ENCODE measurements at places on chromosomes 2 and 18.

GRCh38 chr2:170321526-170321925 lies 143.6 kb downstream of the MYO3B start:
- DNase-seq = no peak

- DNase-seq = no peak
Observed at GRCh38 chr2:70039366-70039765, 47.9 kb upstream of the PCBP1 start.

DNA sequence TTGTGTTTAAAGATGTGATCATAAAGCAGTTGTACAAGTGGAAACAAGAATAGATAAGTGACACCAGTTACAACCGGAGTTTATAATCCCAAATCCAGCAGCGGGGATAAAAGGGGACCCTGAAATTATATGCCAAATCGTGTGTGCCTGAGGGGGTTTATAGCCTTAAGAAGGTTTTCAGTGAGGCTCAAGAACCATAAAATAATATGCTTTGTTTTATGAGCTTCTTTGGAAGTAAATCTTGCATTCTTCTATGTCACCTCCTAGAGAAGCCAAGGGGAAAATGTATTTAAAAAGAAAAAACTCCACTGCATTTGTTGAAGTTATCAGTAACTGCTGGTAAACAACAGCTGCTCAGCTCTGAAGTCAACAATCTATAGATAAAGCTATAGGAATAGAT lies 25.8 kb upstream of the MAP3K20 start:
- DNase-seq = no peak

- DNase-seq = no peak
Observed at GRCh38 chr18:79068341-79068936, 755 bp upstream of the ATP9B start.

- DNase-seq = no peak
Observed at GRCh38 chr2:186060744-186061440, 322.3 kb downstream of the FSIP2 start.

DNA sequence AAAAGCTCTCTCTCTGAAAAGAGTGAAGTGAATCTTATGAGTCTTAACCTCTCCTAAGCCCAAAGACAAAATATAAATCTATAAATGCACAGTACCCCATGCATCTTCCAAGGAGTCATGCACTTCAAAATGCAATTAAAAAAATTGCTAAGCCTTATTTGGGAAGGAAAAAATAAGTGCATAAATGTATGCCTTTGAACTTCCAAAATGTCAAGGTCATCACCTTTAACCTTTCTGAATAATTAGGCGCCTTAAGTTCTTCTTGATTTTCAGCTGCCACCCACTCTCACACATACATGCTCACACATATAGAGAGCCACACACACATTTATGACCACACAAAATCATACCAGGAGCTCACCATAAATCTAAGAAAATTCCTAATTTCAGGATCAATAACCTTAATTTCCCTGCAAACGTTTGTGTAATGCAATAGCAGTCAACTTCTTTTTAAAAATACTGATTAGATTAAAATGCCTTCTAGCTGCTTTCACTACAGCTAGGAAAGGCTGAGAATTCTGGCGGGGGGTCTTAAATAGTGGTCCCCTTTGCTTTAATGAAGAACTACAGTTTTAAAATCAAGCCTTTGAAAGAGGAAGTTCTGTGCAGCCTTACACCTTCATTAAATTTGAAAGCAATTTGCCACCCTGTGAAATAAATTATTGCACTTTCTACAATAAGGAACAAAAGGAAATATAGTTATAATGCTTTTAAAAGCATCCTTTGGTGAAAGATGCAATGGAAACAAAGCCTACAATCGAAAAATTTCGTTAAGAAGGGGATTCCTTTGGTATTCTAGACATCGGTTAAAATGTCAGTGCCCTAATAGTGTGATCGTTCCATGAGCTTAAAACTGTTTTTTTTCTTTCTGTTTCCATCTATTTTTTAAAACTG lies 3.6 kb downstream of the HOXD11 start:
- no peak for DNase-seq

DNA sequence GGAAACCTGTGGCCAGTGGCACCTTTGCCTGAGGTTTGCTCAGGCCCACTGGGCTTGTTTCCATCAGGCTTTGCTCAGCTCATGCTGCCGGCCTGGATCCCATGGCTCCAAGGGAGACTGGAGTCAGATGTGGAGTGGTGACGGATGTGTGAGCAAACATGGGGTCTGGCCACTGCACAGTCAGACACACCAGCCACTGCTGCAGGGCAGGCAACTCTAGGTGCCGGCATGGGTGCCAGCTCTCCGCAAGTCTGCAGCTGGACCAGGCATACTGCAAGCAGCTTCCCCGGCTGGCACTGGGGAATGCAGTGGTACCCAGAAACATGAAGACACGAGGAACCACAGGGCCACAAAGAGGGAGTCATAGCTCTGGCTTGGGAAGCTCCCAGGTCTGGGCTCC lies 37.4 kb downstream of the TDRD15 start:
- DNase-seq = no peak

- no peak for DNase-seq
Observed at GRCh38 chr2:205802065-205802464, 119.8 kb downstream of the NRP2 start.

DNA sequence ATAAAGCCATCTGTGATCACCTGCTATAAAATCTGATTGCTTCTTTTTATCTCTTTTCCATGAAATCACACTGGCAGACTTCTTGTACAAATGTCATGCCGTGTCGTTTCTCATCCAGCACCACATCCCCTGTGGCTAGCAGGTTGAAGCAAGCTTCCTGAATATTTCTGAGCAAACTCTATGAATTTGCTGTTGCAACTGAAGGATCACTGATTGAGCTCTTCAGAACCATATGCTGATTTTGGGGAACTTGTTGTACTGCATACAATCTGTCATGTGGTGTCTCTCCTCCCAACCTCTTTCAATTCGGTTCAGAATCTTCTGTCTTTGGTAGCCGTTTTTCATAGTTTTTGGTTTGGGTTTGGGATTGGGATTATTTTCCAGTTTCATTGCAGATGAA lies 57.7 kb upstream of the RBMS1 start:
- no peak for DNase-seq

DNA sequence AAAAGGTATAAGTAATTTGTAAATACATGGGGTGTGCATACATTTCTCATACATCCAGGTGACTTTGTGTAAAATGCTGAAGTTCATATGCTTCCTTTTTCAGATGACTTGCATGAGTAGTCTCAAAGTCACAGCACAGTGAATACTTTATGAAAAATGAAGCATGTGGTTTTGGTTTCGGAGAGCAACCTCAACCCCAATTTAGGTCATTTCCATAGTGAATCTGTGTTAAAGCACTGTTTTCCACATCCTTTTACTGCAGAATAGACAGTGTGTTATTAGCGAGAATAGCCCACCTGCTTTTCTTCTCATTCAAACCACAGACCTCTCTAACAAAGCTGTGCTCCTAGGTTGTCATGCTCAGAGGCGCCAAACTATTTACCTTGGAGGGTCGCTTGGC lies 204.4 kb upstream of the RASGRP3 start:
- no peak for DNase-seq

DNA sequence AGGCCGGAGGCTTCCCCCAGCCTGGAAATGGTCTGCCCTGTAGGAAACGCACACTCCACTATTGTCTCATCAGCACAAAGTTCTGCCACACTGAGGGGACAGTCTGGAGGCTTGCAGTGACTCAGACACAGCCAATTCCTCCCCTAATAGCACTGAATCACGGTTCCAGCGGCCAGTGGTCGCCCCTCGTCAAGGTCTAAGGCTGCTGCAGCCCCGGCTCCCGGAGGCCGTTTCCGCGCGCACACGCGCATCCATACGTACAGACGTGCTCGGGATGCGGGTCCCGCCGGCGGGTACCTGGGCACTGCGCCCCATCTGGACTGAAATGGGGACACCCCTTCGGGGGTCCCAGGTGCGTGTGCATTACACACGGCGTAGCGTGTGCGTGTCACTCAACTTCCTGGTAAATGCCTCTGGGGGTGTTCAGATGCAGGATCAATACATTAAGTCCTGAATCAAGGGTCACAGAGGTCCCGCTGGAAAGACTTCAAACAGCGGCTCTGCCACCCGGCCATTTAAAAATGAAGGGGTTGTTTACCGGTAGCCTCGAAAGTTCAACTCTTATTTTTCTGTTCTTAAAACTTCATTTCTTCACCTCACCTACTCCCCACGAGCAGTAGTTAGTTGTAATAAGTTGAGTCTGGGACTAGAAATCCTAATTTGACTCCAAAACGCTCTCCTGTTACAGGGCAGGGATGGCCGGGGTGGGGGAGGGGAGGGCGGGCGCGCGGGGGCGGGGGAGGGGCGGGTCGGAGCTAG lies 572 bp upstream of the ZNF516 start:
- no peak for DNase-seq

DNA sequence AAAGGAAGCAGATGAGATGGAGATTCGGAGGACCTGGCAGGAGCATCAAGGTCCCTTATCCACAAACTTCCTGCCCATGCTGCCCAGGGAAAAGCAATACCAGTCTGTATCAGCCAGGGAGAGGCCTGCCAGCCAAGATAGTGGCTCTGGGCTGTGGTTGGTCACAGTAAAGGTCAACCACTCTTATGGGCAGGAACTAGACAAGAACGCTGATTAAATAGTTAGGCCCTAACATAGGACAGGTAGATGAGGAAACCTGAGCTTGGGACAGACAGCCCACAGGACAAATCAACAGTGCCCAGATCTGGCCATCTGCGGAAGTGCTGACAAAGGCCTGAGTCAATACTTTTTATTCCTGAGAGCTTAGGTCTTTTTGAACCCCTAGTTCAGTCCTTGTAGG lies 10.7 kb downstream of the PSTPIP2 start:
- DNase-seq = no peak

DNA sequence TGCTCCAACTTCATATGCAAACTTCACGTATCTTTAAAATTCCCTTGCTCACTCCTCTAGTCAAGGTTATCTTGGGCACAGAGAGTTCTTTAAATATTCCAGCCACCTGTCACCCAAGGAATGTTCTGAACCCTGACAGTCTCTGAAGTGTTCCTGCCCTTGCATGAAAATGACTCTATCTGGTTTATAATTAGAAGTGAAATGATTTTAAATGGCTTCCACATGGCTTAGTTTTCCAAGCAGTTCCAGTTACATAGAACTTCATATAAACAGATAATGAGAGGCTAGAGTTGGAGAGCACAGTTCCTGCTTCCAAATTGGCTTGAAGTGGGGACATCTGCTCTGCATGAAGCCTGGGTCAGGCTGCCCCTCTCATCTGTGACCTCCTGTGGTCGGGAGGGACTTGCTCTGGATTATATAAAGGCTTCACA lies 81.9 kb downstream of the SLC4A3 start:
- no peak for DNase-seq

GRCh38 chr18:49273241-49273880 lies 187.1 kb downstream of the DYM start:
- DNase-seq = no peak

- no peak for DNase-seq
Observed at GRCh38 chr2:113854970-113855740, 34.7 kb upstream of the ACTR3 start.

DNA sequence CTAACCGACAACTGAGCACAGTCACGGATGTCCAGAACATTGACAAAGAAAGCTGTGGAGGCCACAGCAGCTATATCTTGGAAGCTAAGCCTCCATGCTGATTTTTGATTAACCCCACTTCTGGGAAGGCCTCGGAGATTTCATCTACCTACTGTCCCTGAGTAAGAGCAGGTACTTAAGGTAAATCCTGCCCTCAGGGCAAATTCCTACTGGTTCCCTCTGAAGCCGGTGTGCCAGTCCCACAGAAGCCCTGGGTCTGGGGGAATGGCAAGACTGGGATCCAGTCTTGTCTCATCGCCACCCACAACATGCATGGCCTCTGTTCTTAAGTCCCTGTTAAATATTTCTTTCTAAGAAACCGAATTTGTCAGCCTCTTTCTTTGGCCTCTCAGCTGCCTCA lies 18.7 kb downstream of the PER2 start:
- no peak for DNase-seq

All from stimulated activated CD4-positive, alpha-beta T cell treated with anti-CD3 and anti-CD28 coated beads, Interleukin-1b, Interleukin-23, amount 100 ng/mL, for 1 hour (primary cell).